ENCODE measurements at places on chromosomes 12 and 14.

GRCh38 chr12:4432878-4433744, 12.5 kb downstream of the FGF6 start:
- no peak overlapping the region for H3K4me3 ChIP-seq
- DNase-seq, result no peak
- no peak overlapping the region for H3K27ac ChIP-seq

DNA sequence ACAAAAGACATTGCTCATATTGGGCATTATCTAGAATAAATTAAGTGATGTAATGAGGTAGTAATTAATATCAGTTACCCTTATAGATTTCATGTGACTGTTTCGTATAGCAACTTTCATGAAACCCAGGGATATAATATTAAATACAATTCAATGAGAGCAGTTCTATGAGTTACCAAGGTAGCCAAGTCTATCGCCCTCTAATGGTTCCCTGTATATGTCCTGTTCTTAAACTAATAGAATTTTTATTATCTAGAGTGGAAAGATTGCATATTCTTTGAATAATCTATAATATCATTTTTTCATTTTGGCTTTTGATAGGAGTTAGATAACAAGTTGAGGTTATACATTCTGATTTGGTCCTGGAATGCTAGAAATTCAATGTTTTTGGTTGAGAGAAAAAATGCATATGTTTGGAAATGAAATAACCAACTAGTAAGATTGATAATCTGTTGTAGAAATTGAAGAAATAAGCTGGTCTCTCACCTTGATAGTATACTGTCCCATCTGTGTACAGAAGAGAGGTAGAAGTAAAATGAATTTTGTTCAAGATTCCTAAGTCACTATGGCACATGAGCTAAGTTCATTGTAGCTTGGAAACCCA, 59.7 kb downstream of the SCFD1 start:
- no peak overlapping the region for H3K4me3 ChIP-seq
- no peak overlapping the region for H3K27ac ChIP-seq
- peaks cover 49% of the 10 kb centered on the region for H3K36me3 ChIP-seq
- H3K27me3 ChIP-seq, result no peaks in the 10 kb centered on the region

DNA sequence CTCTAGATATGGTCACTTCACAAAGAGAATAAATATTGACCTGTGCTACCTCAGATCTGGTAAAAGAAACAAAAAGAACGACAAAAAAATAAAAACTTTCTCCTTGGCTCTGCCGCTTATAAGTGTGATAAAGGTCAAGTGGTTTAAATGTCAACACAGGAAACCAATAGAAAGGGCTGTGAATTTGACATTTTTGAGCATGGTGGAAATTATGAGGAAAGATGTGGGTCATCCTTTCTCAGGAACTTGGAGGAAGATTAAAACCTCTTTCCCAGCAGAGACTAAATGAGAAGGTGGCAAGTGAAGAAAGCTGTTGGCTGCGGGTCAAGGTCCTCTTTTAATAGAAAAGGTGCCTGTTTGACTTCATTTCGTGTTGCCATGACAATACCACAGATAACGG, 28.2 kb downstream of the TESPA1 start:
- no peak for DNase-seq
- no peaks in the 10 kb centered on the region for H3K27me3 ChIP-seq
- no peak overlapping the region for H3K4me3 ChIP-seq
- H3K27ac ChIP-seq, result no peak overlapping the region
- H3K36me3 ChIP-seq, result no peaks in the 10 kb centered on the region
- no peaks in the 10 kb centered on the region for H3K4me1 ChIP-seq

DNA sequence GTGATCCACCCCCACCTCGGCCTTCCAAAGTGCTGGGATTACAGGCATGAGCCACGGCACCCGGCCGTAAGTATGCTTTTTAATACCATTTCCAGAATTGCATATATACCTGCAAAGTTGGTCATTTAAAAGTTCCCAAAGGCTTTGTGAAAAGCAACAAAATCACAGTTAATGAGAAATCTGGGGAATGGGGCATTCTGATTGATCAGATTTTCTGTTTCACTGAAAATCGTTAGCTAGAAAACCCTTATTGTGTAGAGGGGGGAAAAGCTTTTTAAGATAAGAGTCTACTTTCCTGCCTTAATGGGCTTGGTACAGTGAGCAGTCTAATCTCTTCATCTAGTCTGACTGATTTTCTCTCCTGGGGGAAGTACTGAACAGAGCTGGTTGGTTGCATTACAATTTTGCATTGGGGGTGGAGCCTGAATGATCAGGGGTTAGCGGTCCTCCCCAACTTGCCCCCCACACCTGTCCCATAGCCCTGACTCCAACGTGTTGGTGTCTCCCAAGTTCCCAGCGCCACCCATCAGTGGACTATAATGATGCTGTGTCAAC, 23.8 kb downstream of the IL31 start:
- H3K36me3 ChIP-seq, result no peaks in the 10 kb centered on the region
- no peak overlapping the region for H3K27ac ChIP-seq

DNA sequence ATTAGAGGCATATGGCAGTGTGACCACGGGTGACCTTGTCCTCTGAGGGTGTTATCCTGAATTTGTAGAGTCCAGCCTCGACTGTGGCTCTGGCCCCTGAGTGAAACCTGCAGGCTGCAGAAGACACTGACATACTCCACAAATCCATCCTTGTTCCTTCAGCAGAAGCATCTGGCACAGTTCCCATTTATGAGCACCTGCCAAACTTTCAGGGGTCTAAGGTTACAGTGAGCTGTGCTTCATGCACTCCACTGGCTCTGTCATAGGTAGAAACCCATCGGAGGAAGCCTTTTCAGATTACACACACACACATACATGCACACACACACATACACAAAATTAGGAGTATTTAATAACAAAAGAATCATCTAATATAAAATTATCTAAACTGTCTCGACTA, 13.6 kb upstream of the NUAK1 start:
- H3K27me3 ChIP-seq, result no peaks in the 10 kb centered on the region
- H3K27ac ChIP-seq, result no peak overlapping the region
- DNase-seq, result no peak
- H3K4me1 ChIP-seq, result peaks cover 4% of the 10 kb centered on the region

GRCh38 chr14:98910061-98910460, 361.9 kb downstream of the BCL11B start:
- H3K4me1 ChIP-seq, result no peaks in the 10 kb centered on the region
- H3K27me3 ChIP-seq, result no peaks in the 10 kb centered on the region
- no peak for DNase-seq
- no peak overlapping the region for H3K4me3 ChIP-seq
- no peaks in the 10 kb centered on the region for H3K36me3 ChIP-seq

- no peak overlapping the region for H3K4me3 ChIP-seq
- H3K36me3 ChIP-seq, result no peaks in the 10 kb centered on the region
- H3K27me3 ChIP-seq, result peaks cover 3% of the 10 kb centered on the region
- DNase-seq, result peak; percentile 88
- H3K27ac ChIP-seq, result peak overlapping the region; percentile 91
- H3K4me1 ChIP-seq, result peaks cover 81% of the 10 kb centered on the region
These were observed 5.7 kb downstream of the AHNAK2 start for GRCh38 chr14:104972301-104973134.

DNA sequence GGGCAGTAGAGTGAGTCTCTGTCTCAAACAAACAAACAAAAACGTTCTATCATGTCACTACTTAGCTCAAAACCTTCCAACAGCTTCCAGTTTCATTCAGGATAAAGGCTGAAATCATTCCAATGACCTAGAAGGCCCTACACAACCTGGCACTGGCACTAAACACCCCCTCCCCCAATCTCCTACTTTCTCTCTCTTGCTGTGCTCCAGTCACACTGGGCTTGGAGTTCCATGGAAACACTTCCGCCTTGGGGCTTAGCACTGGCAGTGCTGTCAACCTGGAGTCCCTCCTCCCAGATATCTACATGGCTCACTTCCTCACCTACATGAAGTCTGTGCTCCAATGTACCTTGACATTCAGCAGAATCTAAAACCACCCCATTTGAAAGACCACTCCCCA, 65.0 kb upstream of the SINHCAF start:
- H3K4me3 ChIP-seq, result no peak overlapping the region
- no peak overlapping the region for H3K27ac ChIP-seq
- no peaks in the 10 kb centered on the region for H3K27me3 ChIP-seq
- DNase-seq, result no peak
- no peaks in the 10 kb centered on the region for H3K36me3 ChIP-seq
- no peaks in the 10 kb centered on the region for H3K4me1 ChIP-seq

DNA sequence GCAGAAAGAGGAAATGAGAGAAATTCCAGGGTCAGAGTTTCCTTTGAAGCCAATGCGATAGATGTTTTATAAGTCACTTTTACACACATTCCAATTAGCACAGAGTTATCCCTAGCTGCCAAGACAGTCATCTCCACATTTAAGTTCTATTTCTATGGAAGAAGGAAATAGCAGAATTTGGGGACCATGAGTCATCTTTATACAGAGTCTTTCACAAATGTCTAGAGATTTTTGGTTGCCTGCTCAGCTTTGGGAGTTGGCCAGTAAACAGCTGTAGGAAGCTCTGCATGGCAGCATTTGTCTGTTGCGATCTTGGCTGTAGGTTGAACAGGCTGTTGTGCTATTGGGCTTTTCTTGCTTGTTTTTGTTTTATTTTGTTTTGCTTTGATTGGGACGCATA, 884.3 kb downstream of the GALC start:
- H3K27ac ChIP-seq, result no peak overlapping the region
- no peak overlapping the region for H3K4me3 ChIP-seq
- no peaks in the 10 kb centered on the region for H3K36me3 ChIP-seq
- no peaks in the 10 kb centered on the region for H3K4me1 ChIP-seq
- no peak for DNase-seq

- H3K4me3 ChIP-seq, result no peak overlapping the region
- H3K36me3 ChIP-seq, result no peaks in the 10 kb centered on the region
- no peaks in the 10 kb centered on the region for H3K27me3 ChIP-seq
These were observed 98.6 kb downstream of the VRK1 start for GRCh38 chr14:96895658-96896271.

GRCh38 chr14:83342590-83342989, 1808.9 kb upstream of the SEL1L start:
- H3K36me3 ChIP-seq, result no peaks in the 10 kb centered on the region
- H3K4me3 ChIP-seq, result no peak overlapping the region
- DNase-seq, result no peak

DNA sequence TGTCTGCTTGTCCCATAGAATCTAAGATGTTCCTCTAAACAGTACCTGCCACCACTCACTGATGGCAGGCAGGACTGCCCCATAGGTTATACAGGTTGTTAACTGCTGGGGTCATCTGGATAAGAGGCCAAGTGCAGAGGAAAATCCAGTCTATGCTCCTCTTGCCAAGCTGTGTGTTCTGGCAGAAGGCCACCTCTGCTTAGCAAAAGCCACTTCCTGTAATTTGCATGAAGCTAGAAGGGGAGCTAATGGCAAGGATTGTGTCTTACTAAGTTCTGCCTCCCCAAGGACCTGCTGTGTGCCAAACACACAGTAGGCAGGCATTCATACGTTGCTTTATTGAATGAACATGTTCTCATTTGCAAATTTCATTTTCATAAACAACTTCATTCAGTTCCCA, 445.4 kb downstream of the BCL11B start:
- H3K27me3 ChIP-seq, result peaks cover 1% of the 10 kb centered on the region
- H3K4me3 ChIP-seq, result no peak overlapping the region
- no peaks in the 10 kb centered on the region for H3K36me3 ChIP-seq
- DNase-seq, result no peak
- H3K4me1 ChIP-seq, result no peaks in the 10 kb centered on the region

DNA sequence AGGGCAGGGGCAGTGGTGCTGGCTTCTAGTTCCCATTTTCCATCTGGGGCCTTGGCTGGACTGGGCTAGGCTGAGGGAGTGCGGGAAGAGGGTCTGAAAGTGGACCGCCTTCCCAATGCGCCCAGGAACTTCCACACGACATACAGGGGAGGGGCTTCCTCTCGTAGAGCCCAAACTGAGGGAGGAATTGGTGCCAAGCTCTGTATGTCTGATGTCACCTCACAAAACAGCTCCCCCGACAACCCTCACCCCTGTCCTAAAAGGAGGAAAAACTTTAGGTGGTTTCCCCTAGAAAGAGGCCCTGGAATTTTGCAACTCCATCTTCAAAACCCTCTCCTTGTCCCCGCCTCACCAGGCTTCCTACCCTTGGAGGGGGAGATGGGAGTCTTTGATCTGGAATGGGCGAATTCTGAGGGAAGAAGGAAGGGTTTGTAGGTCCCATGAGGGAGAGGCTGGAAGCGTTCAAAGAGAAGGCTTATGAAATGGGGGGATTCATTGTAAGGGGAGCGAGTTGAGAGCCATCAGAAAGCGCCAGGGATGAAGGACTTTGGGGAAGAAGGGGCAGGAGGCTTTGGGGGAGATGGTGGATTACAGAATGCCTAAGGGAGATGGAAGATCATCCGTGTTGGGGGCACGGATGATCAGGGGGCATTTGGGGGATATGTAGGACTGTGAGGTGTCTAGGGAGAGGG, 844 bp downstream of the GLTP start:
- DNase-seq, result no peak
- peak overlapping the region; percentile 87 for H3K27ac ChIP-seq
- peak overlapping the region; percentile 75 for H3K4me3 ChIP-seq
- no peaks in the 10 kb centered on the region for H3K36me3 ChIP-seq
- H3K4me1 ChIP-seq, result peaks cover 26% of the 10 kb centered on the region

GRCh38 chr12:14782756-14783155, 20.5 kb downstream of the WBP11 start:
- H3K27me3 ChIP-seq, result no peaks in the 10 kb centered on the region
- H3K4me3 ChIP-seq, result no peak overlapping the region
- DNase-seq, result no peak
- peaks cover 28% of the 10 kb centered on the region for H3K36me3 ChIP-seq
- H3K4me1 ChIP-seq, result no peaks in the 10 kb centered on the region

DNA sequence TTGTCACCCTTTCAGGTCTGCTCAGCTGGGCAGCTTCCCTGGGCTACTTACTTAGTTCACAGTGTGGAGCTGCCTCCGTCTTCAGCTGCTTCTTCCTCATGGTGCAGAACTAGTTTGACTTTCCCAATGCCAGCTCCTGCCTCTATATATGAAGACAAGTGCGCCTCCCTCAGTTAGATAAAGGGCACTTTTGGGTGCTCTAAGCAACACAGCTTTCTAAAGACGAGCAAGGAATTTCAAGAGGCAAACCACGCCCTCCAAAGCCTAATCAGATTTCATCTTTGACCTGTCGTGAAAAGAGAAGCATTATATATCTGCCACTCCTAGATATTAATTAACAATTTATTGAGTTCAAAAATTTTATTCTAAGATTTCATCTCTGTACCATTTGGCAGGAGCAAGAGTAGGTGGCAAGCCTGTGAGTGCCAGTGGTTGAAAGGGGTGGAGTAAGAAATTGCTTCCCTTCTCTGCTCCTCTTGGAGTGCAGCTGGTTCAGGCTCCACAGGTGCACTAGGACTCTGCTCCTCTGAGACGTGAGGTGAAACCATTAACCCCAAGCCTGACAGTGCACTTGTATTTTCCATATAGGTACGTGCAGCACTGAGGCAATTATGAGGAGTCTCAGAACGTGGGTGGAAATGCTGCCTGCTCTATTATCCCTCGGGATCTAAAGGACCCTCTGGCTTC, 2.1 kb upstream of the SLC11A2 start:
- DNase-seq, result no peak
- no peaks in the 10 kb centered on the region for H3K27me3 ChIP-seq
- peaks cover 14% of the 10 kb centered on the region for H3K4me1 ChIP-seq
- H3K36me3 ChIP-seq, result no peaks in the 10 kb centered on the region
- peak overlapping the region; percentile 37 for H3K27ac ChIP-seq

DNA sequence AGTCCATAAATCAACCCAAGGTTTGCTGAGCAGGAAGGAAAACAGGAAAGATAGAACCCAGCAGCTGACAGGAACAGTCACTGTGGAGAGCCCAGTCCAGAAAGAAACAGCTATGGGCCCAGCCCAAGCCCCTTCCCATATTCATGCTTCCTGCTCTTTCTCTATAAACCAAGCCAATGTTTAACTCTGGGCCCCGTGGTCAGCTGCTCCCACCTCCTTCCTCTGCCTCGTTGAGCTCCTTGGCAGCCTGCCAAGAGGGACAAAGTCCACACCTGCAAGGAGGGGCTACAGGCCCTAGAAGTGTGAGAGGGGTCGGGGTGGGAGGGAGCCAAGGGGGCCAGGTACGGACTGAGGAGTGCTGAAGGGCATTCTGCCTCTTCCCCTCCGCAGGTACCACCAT, 10.0 kb downstream of the SLC6A13 start:
- H3K27ac ChIP-seq, result no peak overlapping the region
- no peaks in the 10 kb centered on the region for H3K27me3 ChIP-seq
- no peak for DNase-seq
- H3K4me1 ChIP-seq, result no peaks in the 10 kb centered on the region

All from upper lobe of right lung (tissue), 1 donor.